HEK293T (cell line): ENCODE measurements at places on chromosomes 1 and 21.
A peak's percentile ranks its signal among the peaks of the same experiment; 100 is the strongest.

DNA sequence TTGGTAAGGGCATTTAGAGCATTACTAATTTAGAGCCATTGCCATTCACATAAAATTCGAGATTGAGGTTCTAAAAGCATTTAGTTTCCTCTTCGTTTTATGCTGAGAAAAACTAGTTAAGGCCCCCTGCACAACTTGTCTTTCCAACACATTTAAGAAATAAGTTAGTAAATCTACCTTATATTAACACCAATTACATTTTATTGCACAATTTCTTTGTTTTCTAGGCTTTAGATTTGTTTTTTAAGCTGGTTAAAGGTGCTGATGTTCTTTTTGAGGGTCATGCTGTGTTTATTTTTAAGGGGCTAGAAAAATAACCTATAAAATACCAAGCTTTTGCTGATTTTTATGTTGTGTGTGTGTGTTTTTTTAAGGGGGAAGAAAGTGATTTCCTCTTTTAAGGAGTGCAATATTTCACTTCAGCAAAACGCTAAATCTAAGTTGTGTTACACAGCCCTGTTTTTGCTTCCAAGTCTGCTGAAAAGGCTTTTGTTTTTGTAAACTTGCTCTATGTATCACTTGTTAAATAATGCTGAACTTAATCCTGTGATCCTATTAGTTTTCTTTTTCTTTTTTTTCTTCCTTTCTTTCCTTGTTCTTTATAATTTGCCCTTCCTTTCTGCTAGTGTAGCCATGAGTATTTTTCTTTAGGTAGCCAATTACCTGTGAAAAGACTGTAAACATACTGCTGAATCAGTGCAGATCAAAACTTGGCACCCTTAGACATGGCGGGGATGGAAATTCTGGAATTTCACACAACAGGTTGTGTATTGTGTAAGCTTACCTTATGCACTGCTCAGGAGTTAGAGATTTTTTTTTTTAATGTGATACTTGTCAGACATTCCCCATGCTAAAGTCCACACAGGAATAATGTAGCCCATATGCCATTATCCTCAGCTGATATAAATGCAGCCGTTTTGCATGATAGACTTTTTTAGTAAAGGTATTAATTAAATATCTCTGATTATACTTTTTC is 1.5 kb downstream of the CEPT1 start:
- DNase-seq: no peak

DNA sequence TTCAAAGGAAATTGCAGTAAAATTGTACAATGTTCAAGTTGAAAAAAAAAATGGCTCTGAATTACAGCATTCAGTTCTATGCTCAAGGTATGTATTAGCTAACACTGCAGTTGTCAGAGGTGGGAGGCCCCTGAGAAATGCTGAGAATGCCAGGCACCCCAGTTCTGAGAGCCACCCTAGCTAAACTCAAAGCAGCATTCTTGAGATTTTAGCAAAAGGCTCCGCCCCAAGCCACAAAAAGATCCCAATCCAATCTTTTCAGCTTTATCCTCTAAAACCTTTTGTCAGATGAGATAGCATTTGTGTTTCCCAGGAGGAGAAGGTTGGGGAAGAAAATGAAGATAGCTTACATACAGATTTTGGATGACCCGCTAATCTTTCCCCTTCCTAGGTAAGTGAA is 68.8 kb downstream of the SMYD2 start:
- DNase-seq: no peak

- no peak for DNase-seq
These were observed 2.9 kb upstream of the OR2T12 start for GRCh38 chr1:248306103-248306502.

GRCh38 chr21:44533891-44534627 is 5.9 kb downstream of the KRTAP10-1 start:
- peak; percentile 38 for DNase-seq

GRCh38 chr21:34935898-34936297 is 113.2 kb downstream of the RUNX1 start:
- no peak for DNase-seq

- DNase-seq: no peak
These were observed 77.5 kb upstream of the DNAJC6 start for GRCh38 chr1:65231718-65232330.

GRCh38 chr1:246020211-246020954 is 486.7 kb downstream of the SMYD3 start:
- DNase-seq: no peak

- no peak for DNase-seq
These were observed 29.3 kb downstream of the TMCC2 start for GRCh38 chr1:205256951-205257625.

DNA sequence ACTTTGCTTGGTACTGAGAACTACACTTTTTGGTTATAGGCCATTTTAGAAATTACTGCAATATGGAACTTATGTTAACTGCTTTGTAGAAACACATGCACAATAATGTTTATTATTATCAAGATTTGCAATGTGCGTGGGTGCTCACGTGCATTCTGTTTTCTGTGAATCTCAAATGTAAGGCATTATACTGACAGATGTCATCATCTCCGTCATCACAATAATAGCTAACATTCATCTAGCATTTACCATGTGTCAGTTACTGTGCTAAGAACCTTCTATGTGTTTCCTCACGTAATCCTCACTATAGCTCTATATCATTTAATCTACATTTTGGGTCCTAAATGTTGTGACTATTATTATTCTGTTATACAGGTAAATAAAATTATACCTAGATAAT is 1214.8 kb upstream of the ADGRL4 start:
- no peak for DNase-seq

DNA sequence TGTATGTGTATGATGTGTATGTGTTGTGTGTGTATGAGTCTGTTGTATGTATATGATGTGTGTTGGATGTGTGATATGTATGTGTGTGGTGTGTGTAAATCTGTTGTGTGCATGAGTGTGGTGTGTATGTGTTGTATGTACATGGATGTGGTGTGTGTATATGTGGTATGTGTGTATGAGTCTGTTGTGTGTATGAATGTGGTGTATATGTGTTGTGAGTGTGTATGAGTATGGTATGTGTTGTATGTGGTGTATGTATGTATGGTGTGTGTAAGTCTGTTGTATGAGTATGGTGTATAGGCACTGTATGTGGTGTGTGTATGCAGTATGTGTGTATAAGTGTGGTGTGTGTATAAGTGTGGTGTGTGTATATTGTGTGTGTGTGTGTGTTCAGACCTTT is 95.0 kb downstream of the PLXNA2 start:
- DNase-seq: no peak

- no peak for DNase-seq
These were observed 1.4 kb downstream of the GPR161 start for GRCh38 chr1:168135116-168135920.

DNA sequence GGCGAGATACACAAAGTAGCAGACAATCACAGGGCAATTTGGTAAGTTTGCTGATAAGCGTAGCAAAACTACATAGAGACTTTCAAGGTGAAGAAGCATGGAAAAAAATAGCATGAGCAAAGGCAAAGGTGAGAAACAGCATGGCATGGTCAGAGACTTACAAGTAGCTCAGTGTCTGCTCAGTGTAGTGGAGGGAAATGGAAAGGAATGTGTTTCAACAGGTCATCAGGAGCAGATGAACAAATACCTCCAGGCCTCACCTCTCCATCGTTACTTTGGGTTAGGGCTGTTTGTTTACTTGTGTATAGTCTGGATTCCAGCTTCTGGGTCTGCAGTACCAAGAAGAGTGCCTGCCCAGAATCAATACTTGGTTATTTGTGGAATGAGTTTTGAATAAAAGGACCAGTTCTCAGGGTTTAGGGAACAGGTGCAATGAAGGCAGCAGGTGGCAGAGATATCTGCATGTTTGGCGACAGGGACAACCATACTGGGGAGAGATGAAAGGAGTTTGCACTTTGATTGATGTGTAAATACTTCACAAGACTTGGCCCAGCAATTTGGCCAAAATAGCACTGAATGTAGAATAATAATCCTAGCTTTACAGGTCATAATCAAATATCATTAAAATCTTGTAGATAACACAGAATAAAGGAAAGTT is 97.0 kb upstream of the FGGY start:
- DNase-seq: no peak

DNA sequence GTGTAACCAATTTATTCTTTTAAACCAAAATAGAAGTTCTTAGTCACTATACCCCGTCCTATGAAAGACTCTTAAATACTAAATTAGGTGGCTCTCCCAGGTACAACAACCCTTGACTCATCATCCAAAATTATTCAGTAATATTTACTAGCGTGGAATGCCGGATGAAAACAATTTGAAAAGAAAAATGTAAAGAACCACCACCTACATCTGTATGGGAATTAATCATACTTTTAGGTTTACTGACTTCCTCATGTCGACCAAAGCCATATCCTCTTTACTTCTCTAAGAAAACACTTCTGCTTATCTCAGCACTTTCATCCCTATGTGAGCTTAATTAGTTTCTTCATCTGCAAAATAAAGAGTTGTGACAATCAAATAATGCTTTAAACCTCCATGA is 139.6 kb downstream of the AKT3 start:
- no peak for DNase-seq

GRCh38 chr1:178688244-178688643 is 36.8 kb upstream of the RALGPS2 start:
- DNase-seq: no peak

- DNase-seq: no peak
These were observed 30.7 kb downstream of the CD58 start for GRCh38 chr1:116540088-116540487.

GRCh38 chr1:77300566-77300965 is 18.7 kb downstream of the AK5 start:
- no peak for DNase-seq

- DNase-seq: no peak
These were observed 57.3 kb downstream of the ZNF644 start for GRCh38 chr1:90964444-90965035.

DNA sequence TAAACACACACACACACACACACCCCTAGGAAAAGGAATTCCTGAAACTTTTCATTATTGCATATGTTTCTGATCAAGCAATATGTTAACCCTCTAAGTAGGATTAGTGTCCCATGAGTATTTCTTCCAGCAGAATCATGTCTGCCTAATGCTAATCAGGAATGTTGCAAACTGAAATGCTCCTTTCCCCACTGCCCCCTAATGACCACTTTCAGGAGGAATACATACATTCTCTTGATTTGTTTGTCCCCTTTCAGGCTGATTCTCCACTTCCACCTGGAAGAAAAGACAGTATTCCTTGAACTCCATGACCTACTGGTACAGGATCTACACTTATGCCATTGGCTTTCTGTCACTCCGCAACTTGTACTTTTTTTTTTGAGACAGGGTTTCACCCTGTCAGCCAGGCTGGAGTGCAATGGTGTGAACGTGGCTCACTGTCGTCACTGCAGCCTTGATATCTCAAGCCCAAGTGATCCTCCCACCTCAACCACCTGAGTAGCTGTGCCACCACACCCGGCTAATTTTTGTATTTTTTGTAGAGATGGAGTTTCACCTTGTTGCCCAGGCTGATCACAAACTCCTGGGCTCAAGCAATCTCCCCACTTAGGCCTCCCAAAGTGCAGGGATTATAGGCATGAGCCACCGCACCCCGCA is 56.7 kb downstream of the LRIG2 start:
- no peak for DNase-seq

DNA sequence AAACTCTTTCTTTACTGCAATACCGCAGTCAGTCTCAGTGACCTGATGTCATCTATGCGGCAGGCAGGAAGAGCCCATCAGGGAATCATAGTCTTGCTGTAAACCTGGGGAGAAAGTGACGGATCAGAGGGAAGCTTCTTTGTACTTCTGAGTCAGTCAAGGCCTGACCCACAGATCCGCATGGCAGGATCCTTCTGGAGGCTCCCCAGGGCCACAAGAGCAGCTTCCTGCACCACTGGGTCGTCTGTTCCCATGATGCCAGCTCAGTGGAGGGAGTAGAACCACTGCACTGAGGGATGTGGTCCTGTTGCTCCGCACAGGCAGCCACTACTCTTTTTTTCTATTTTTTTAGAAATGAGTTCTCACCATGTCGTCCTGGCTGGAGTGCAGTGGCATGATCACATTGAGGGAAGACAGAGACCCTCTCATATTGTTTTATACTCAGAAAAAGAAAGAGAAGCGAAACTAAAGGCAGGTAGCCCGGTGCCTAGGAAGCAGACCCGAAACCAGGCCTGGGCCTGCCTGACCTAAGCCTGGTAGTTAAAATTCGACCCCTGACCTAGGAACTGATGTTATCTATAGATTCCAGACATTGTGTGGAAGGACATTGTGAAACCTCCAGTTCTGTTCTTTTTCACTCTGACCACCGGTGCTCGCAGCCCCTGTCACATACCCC is 6.3 kb upstream of the ERVH48-1 start:
- no peak for DNase-seq

DNA sequence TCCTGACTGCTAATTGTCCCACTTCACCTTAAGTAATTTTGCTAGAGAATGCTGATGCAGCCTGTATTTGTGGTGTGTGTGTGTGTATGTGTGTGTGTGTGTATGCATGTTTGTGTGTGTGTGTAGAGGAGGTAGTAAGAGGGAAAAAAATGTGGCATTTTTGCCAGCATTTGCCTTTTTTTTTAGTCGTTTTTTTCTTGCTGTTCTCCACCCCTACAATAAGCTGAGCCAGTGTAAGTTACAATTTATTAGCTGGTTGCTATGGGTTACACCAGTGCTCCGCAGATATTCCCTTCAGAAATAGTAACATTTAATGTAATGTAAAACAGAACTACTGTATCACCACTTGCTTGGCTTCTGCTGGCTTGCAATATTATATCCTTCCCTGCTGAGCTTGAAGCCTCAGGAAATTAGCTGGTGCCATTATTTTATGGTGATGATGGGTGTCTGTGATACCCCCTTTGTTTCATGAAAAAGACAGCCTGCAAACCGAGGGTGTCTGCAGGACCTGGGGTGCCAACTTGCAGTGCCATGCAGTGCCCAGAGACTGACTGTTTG is 23.4 kb upstream of the IGSF3 start:
- no peak for DNase-seq

DNA sequence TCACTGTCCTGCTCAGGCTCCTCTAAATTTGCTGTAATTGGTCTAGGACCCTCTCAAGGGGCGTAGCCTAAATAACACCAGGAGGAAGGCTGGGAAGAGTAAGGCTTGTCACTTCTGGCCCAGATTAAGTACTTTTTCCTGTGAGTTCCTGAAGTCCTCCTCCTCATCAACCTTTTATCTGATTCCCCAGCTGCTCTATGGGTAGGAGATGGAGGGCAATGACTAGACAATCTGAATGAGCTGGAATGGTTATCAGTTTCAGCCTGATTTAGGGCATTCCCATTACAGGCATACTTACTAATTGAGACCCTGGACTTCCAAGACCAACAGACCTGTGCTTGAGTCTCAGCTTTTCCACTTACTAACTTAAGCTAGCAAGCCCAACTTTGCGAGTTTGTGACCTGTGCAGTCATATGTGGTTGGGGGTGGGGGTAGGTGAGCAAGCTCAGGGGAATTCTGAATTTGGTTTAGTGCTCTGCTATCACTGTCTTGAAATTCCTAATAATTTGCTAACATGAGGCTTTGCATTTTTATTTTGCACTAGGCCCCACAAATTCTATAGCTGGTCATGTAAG is 18.0 kb upstream of the FGGY start:
- DNase-seq: no peak

- DNase-seq: no peak
These were observed 33.2 kb upstream of the FAM163A start for GRCh38 chr1:179709841-179710329.

GRCh38 chr1:32150847-32151246 is 28.6 kb upstream of the TXLNA start:
- no peak for DNase-seq
